Head of caudate nucleus (tissue), 42 donors: ENCODE measurements at places on chromosomes 1 and 21.
A peak's percentile ranks its signal among the peaks of the same experiment; 100 is the strongest.

DNA sequence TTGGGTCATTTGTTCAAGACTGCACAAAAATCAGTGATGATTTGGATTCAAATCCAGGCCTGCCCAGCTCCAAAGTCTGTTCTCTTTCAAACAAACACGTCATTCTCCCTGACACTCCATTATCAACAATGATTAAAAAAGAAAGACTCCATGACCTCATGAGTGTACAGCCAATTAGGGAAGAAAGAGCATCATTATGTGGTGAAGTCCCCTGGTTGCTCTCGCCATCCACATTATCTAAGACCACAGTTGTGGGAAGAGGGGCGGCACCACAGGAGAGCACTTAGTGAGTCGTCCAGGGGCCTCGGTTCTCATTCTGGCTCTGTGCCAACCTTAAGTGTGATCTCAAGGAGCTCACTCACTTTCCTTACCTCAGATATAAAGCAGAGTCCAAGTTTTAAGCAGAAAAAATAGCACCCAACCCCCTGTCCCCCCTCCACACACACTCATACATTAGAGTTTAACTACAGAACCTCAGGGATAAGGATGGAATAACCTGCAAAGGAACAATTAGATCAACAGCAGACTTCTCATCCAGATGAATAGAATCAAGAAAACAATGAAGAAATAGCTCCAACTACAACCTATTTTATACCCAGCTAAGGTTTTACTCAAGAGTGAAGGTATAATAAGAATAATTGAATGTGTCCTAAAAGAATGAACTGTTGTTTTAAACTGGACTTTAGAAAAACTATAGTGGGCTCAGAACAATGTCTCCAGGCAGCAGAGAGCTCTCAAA, 47.8 kb downstream of the COL6A1 start:
- no peak for DNase-seq

GRCh38 chr1:215095524-215095923, 13.0 kb downstream of the KCNK2 start:
- DNase-seq = no peak

- no peak for DNase-seq
Observed at GRCh38 chr1:30548294-30548693, 175.1 kb downstream of the MATN1 start.

DNA sequence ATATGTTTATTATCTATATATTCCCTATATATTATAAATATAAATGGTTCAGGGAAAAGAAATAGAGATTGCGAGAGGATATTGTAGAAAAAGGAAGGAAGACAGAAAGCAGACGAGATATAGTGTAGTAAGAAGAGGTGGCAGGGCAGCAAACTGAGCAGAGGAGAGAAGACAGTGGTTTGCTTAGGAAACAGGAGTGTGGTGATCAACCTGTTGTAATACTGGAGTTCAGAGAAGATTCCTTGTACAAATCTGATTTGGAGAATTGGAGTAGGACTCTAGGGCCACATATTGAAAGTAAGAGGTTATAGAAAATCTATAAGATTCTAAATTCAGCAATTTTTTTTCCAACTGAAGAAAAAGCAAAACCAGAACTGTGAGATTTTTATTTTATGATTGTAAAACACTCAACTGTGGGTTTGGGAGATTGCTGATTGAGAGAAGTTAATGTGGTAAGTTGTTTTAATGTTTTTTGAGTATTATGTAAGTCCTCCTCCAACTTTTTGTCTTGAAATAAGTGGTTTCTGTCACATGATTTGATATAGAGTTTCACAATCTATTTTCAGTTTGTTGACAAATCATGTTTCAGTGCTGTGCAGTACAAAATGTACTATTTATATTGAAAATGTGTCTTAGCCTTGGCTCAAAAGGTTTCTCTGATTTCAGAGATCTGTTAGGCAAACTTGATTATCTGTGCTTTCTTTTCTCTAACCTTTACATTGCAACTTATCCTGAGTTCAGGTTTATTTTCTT, 9.6 kb upstream of the AMY2B start:
- no peak for DNase-seq

- no peak for DNase-seq
Observed at GRCh38 chr1:105830571-105831146, 1225.8 kb upstream of the PRMT6 start.

DNA sequence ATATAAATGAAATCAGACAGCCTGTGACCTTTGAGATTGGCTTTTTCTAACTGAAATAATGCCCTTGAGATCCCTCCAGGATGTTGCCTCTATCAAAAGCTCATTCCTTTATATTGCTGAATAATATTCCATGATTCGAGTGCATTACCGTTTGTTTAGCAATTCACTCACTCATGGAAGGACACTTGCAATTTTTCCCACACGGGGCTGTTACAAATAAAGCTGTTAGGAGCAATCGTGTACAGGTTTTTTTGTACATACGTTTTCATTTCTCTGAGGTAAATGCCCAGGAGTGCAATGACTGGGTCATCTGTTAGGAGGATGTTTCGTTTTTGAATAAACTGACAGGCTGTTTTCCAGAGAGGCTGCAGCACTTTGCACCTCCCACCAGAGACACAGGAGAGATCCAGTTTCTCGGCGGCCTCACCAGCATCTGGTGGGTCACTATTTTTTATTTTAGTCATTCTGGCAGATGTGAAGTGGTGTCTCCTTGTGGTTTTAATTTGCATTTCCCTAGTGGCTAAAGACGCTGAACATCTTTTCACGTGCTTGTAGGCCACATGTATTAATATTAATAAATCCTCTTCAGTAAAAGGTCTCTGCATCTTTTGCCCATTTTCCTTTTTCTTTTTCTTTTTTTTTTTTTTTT, 11.0 kb downstream of the PRDM15 start:
- DNase-seq = no peak

DNA sequence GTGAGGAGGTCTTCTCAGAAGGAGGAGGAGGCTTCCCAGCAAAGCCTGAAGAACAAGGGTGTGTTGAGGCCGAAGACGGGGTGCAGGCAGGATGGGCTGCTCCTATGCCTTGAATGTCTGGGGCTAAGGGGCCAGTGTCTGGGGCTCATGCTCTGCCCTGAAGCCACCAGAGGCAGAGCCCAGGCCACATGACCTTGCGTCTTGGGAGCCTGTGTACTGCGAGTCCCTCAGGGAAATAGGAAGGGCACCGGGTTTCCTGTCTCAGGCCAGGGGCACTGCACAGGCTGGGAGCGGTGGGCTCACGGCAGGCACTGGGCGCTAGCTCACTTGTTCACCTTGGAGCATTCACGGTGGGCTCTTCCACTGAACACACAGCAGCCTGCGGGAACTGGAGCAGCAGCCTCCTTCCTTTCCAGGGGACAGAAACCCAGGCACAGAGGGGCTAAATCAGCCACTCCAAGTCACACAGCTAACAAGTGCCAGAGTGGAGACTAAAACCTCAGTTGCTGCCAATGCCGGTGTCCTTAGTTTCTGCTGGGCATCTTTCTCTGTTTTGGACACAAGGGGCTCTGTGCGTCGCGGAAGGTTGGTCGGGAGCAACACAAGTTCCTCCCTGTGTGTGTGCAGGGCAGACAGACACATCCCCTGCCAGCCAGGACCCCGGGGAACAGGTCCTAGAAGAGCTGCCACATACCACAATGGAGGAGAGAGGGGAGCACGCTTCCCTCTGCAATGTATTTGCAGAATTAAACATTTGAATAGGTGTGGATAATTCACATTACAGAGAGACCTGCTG, 104.8 kb upstream of the C1orf174 start:
- DNase-seq = no peak

GRCh38 chr21:39979321-39979720, 112.1 kb downstream of the PCP4 start:
- DNase-seq = no peak

GRCh38 chr21:45002381-45003204, 62.8 kb downstream of the SLX9 start:
- no peak for DNase-seq

DNA sequence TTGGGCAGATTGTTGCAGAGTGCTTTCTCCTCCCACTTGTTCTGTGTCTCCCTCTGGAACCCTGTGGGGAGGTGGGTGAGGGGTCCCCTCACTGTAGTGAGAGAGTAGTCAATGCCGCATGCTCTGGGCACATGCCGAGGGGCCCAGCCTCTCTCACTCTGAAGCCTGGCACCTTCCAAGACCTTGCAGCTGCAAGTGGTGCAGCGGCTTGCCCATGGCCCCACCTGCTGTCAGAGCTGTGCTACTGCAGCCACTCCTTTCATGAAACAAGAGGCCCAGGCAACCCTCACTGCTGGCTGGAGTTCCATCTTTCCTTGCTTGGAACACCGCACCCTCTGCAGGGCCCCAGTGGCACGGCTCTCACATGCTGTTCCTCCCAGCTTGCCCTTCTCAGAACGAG, 58.4 kb upstream of the COL6A1 start:
- DNase-seq = peak; percentile 89

- DNase-seq = no peak
Observed at GRCh38 chr1:150553392-150554085, 4.3 kb downstream of the ADAMTSL4 start.

DNA sequence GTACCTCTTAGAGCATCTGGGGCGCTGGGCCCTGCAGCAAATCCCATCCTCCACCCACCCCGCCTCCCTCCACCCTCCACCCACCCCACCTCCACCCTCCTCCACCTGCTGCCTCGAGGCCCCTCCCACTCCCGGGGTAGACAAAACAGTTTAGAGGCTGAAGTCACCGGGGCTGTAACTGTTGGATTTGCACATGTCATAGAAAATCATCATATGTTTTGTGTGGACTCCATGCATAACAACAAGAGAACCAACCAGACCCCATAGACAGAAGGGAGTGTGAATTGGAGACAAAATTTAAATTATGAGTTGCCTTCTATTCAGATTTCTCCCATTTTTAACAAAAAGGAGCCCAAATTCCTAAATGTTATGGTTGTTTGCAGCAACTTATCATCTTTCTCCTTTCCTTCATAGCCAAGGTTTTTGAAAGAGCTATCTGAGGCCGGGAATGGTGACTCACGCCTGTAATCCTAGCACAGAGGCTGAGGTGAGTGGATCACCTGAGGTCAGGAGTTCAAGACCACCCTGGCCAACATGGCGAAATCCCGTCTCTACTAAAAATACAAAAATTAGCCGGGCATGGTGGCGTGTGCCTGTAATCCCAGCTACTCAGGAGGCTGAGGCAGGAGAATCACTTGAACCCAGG, 28.2 kb upstream of the LGALS8 start:
- DNase-seq = no peak

- DNase-seq = no peak
Observed at GRCh38 chr1:228685081-228685660, 50.1 kb upstream of the RHOU start.

DNA sequence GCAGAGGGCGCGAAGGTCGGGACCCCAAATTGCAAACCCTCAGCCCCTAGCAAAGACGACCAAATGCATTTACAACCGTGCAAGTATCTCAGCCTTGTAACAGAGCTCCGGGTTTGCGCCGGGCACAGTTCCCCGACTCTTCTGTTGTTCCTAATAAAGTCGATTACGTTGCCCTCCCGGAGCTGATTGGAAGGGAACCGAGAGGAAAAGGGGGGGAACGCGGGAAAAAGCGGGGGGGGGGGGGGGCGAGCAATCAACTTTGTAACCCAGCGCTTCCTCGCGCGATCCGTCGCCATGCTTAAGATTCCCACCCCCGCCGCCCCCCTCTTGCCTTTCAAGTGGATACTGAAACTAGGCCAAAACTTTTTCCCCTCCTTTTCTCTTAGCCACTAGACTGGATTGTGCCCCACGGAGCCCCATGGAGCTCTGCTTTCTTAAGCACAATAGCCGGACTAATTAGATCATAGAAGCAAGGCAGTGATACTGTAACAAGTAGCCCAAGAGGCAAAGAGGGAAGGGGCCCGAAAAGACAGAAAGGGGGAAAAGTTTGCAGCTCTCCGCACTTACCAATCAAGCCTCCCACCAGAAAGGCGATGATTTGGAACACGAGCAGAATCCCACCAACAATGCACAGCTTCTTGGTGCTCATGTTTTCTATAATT, 565 bp downstream of the WLS start:
- DNase-seq = no peak

GRCh38 chr1:26784023-26784871, 3.5 kb upstream of the PIGV start:
- DNase-seq = peak; percentile 29
